ENCODE measurements at places on chromosomes 16 and 17.

DNA sequence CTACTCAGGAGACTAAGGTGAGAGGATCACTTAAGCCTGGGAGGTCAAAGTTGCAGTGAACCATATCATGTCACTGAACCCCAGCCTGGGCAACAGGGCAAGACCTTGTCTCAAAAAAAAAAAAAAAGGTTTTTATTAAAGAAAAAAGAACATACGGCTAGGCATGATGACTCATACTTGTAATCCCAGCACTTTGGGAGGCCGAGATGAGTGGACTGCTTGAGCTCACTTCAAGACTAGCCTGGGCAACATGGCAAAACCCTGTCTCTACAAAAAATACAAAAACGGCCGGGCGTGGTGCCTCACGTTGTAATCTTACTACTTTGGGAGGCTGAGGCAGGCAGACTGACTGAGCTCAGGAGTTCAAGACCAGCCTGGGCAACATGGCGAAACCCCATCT lies 38.4 kb downstream of the RANBP10 start:
- H3K4me3 ChIP-seq: no peak overlapping the region
- no peaks in the 10 kb centered on the region for H3K4me1 ChIP-seq
- no peak overlapping the region for H3K27ac ChIP-seq
- no peaks in the 10 kb centered on the region for H3K27me3 ChIP-seq
- no peak for DNase-seq

- no peak overlapping the region for H3K4me3 ChIP-seq
- DNase-seq: no peak
- no peaks in the 10 kb centered on the region for H3K36me3 ChIP-seq
- no peaks in the 10 kb centered on the region for H3K27me3 ChIP-seq
Observed at GRCh38 chr16:22016927-22017326, 9.0 kb downstream of the MOSMO start.

DNA sequence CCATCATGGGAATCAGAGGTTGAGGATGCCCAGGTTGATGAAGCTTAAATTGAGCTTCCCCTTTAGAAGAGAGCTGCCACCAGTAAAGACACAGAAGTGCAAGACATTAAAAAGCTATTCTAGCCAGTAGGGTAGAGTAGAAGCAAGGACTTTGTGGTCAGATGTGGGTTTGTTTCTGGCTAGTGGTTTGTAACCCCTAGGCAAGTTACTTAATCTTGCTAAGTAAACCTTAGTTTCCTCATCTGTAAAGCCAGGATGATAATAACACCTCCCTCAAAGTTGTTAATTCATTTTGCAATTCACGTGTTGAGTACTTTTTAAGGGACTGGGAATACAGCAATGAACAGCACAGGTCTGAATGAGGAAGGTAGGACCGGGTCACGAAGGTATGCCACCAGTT lies 3.6 kb downstream of the SNTB2 start:
- H3K27me3 ChIP-seq: no peaks in the 10 kb centered on the region
- no peaks in the 10 kb centered on the region for H3K36me3 ChIP-seq
- no peak overlapping the region for H3K4me3 ChIP-seq
- H3K27ac ChIP-seq: no peak overlapping the region
- peaks cover 14% of the 10 kb centered on the region for H3K4me1 ChIP-seq

DNA sequence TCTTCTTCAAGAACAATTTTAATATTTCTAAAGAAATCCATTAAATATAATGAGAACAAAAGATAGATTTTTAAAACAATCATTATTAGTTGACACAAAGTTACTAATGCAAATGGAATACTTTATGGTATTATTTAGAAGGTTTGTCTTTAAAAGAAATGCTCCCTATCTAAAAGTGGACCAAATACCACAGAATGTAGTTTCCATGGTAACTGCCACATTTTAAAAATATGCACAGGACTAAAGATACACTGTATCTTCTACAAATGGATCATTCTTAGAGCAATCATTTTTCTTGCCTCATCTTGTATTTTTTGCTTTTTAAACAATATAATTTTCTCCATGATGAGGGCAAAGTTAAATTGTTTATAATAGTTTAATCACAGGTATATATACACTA lies 296.0 kb downstream of the CEP112 start:
- no peaks in the 10 kb centered on the region for H3K36me3 ChIP-seq
- H3K4me1 ChIP-seq: no peaks in the 10 kb centered on the region
- no peaks in the 10 kb centered on the region for H3K27me3 ChIP-seq
- no peak overlapping the region for H3K27ac ChIP-seq
- no peak for DNase-seq
- H3K4me3 ChIP-seq: no peak overlapping the region

GRCh38 chr16:67173808-67174705 lies 3.7 kb downstream of the NOL3 start:
- peak overlapping the region; percentile 25 for H3K27ac ChIP-seq
- DNase-seq: no peak
- peaks cover 74% of the 10 kb centered on the region for H3K4me1 ChIP-seq
- H3K4me3 ChIP-seq: peak overlapping the region; percentile 37
- peaks cover 21% of the 10 kb centered on the region for H3K36me3 ChIP-seq

DNA sequence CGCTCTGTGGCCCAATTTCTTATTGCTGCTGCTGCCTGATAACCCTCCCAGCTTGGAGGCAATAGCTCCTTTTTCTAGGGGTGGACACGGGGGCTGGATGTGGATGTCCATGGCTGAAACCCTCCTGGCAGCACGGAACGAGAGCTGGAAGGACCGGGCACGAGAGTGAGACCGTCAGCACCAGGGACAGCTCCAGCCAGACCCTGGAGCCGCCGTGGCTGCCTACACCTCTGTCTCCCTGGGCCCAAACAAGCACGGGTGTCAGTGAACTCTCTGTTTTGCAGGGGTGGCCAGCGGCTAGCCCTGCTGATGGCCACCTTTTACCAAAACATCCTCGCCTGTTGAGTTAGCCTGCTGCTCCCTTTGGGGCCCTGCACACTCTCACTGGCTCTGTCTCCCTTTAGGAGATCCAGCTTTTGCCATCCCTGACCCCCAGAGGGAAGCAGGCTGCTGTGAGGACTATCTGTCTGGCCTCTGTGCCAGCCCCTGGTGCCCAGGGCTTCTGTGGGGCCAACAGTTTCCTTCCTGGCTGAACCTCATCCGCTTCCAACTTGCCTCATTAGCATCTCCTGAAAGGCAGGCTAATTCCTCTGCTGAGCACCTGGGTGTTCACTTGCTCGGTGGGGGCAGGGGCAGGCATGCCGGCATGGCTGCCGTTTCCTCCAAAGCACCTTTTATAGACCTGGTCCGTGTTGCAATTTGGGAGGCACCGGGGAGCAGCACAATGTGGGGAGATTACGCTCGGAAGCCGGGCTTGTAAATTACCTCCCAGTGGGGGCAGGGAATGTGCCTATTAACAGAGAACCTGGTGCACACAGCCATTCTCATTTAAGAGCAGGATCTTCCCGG lies 118.1 kb downstream of the ENGASE start:
- peaks cover 41% of the 10 kb centered on the region for H3K4me1 ChIP-seq
- no peak overlapping the region for H3K27ac ChIP-seq
- no peak overlapping the region for H3K4me3 ChIP-seq
- peaks cover 18% of the 10 kb centered on the region for H3K27me3 ChIP-seq

DNA sequence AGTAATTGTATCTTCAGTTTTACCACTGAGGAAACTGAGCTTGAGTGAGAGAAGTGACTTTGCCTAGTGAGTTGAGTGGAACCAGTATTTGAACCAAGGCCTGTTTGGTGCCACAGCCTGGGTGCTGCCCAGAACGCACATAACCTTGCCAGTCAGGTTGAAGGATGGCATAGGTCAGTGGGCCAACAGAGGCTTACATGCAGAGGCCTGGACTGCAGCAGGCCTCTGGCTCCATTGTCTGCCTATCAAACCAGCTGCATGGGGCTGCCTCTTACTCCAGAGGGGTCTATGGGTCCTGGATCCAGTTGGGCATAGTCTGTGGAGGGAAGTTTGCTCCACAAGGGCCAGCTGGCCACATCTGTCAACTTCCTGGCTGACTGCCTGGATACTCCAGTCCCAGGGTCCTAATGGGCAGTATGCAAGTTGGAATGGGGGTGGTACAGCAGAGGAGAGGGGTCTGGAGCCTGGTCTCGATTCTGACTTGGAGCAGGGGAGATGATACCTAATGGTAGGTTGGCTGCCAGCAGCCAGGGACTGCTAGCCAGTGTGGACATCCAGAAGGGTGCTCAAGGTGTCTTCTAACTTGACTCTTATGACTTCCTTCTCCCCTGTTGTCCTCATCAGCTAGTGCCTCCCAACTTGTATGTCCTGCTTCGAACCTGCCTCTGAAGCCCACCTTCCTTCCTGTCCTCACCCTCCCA lies 11.1 kb upstream of the RNF112 start:
- H3K36me3 ChIP-seq: no peaks in the 10 kb centered on the region
- no peak overlapping the region for H3K4me3 ChIP-seq
- peaks cover 18% of the 10 kb centered on the region for H3K4me1 ChIP-seq
- H3K27ac ChIP-seq: no peak overlapping the region

- peak overlapping the region; percentile 74 for H3K4me3 ChIP-seq
- peak overlapping the region; percentile 82 for H3K27ac ChIP-seq
- DNase-seq: no peak
- peaks cover 21% of the 10 kb centered on the region for H3K4me1 ChIP-seq
- H3K36me3 ChIP-seq: no peaks in the 10 kb centered on the region
- no peaks in the 10 kb centered on the region for H3K27me3 ChIP-seq
Observed at GRCh38 chr17:41785091-41785858, 1.2 kb downstream of the JUP start.

- no peaks in the 10 kb centered on the region for H3K36me3 ChIP-seq
- H3K4me1 ChIP-seq: no peaks in the 10 kb centered on the region
- DNase-seq: no peak
- no peak overlapping the region for H3K4me3 ChIP-seq
- no peaks in the 10 kb centered on the region for H3K27me3 ChIP-seq
Observed at GRCh38 chr17:41284546-41284945, 9.0 kb downstream of the KRTAP9-7 start.

DNA sequence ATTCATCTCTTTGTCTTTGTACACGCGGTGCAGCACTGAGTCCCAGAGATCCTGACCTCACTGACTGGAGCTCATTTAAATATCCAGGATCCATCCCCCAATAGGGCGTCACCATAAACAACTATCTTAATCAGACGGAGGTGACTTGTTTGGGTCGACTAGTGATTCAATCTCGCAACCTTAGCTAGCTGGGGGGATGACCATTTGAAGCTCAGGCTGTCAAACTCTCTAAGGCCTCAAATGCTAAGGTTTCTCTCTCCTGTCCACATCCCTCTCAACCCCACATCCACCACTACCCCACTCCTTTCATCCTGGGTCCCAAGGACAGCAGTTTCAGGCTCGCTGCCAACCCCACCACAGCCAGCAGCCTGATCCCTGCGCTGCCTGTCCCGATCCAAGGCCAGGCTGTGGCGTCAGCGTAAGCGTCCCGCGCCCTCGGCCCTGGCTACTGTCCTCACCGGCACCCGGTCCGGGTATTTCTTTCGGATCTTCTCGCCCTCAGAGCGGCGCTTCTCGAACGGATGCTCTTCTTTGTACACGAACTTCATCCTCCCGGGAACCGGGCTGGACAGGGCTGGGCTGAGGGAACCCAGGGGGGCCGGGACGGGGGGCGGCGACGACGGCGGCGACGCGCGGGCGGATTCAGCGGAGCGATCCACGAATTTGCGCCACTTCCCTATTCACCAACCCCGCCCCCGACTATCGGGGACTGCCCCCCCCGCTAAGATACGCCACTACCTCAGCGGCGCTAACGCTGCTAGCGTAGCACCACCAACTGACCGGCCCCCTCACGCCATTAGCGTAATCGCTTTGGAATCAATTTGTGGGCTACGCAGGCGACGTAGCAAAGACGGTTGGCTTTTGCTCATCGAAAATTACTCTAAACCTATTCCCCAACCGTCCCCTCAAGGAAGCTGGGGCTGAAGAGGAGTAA lies at the start of gene GABARAP:
Gene GABARAP (minus strand): TSS at position 667 of the 934 bp plus-strand sequence. CDS start 119 bp downstream, at position 548.
- peaks cover 43% of the 10 kb centered on the region for H3K36me3 ChIP-seq
- peak within 1 kb of the TSS; percentile 100 for H3K27ac ChIP-seq
- H3K27me3 ChIP-seq: no peaks in the 10 kb centered on the region
- peaks cover 27% of the 10 kb centered on the region for H3K4me1 ChIP-seq

DNA sequence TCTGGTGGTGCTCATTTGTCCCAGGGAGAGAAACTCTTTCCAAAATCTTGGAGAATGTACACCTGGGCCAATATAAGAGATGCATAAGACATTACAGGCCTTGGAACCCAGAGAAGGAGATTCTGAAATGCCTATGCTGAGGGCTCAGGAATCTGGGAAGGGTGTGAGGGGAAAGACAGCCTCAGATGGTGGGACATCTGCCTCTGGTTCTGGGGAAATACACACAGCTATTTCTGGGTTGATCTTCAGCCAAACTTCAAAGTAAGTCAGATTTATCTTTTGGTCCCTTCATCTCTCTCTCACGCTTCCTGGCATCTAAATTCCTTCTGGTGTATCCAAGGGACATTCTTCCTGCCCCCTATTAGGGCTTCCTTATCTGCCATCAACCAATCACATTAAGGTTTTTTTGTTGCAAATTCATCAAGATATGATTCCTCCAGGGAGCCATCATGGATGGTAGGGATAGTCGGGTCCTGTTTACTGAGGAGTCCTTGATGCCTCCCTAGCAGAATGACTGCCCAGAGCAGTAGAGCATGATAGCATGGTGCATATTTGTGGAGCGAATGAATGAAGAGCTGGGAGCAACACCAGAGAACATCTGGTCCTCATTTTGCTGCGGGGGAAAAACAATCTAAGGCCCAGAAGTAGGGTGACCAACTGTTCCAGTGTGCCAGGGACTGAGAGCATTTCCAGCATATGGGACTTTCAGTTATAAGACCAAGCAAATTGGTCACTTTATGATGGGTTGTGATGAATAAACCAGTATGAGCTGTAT lies 35.7 kb upstream of the DYNLL2 start:
- DNase-seq: no peak
- H3K36me3 ChIP-seq: no peaks in the 10 kb centered on the region
- H3K4me1 ChIP-seq: peaks cover 5% of the 10 kb centered on the region
- H3K27ac ChIP-seq: no peak overlapping the region

DNA sequence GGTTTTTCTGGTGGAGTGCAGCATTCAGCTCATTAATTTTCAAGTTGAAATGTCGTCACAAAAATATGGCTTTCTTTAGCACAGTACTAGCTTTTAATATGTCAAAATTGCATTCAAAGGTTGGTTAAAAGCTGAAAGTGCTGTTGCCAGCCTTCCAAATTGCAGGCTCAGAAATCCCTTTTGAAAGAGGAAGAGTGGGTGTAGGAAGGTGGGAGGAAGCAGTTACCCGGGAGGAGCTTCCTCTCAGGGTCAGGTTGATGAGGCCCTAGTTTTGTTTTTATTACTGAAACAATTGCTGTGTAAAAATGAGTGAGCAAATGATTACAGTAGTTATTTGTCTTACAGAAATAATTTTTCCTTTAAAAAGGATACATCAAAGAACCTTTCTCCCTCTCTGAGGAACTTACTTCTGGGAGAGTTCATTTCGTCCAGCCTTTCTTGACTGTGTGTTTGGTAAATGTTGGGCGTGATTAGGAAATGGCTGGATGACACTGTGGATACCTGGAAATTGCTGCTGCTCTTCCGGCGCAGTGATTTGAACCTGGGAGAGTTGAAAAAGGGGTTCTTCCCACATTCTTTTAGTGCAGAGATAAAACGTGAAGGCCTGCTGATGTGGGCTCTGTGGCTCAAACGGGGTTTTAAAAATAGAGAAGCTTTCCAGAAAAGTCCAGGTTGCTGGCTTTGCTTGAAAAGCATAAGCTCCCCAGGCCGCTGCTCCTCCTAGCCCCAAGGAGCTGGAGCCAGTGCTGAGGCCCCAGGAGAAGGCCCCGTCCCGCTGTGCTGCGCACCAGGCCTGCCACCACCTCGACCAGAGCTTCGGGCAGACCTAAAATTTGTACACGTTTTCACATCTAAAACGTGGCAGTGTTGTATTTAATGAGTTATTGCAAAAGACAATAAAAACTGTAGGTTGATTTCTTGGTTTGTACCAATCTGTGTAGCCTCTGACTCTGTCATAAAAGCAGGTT lies 41.7 kb downstream of the SEC14L1 start:
- no peak overlapping the region for H3K4me3 ChIP-seq
- no peaks in the 10 kb centered on the region for H3K27me3 ChIP-seq
- H3K27ac ChIP-seq: no peak overlapping the region
- peaks cover 14% of the 10 kb centered on the region for H3K4me1 ChIP-seq
- no peak for DNase-seq
